Suppressor macrophage (primary cell): ENCODE measurements at places on chromosomes 11 and 22.

DNA sequence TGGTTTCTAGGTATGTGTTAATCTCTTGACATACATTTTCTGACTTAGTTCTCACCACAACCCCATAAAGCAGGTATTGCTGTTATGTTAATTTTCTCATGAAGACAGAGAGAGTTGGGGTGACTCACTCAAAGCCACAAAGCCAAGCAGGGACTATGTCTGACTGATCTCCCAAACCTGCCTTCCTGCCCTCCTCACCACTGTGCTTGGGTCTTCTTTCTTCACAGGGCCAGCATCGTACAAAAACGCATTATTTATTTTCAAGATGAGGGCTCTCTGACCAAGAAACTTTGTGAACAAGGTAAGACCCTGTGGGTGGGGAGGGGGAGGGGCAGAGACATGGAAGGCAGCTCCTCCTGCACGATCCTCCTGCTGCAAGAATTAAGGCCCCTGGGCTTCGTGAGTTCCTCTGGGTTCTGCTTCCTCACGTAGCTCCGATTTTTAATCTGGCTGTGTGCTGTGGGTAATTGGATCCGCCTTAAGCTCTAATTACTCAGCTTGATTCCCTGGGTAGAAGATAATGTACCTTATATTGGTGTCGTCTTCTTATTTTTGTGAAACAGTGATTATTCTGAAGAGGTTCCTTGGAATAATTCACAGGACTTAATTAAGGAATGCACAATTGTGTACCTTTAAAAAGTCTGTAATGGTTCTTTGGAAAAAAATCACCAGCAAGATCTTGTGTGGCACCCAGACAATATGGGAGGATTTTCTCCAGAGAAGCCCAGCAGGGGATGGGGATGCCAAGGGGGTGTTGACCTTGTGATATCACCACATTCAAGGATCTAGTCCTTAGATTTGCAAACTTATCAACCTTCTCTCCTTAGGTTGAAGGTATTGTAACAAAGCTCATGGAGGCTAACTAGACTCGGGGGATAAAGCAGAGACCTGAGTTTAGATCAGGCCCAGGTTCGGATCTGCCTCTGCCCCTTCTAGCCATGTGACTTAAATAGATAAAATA is 112.9 kb downstream of the SPON1 start:
- no peak for DNase-seq

DNA sequence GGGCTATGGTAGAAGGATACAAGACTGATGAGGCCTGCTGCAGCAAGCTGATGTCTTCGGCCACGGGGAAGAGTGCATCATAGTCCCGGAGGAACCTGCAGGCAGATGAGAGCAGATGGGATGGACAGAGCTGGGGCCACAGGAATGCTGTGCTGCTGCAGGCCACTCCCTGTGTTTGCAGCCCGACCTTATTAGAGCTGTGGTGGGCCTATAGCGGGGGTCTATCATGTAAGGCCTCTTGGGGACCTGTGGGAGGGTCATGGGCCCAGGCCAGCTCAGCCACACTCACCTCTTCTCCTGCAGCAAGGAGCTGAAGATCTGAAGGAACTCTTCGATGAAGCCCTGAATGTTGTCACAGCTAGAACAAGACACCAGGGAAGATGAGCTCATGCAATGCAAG is 31.9 kb downstream of the ASCC2 start:
- no peak for DNase-seq

DNA sequence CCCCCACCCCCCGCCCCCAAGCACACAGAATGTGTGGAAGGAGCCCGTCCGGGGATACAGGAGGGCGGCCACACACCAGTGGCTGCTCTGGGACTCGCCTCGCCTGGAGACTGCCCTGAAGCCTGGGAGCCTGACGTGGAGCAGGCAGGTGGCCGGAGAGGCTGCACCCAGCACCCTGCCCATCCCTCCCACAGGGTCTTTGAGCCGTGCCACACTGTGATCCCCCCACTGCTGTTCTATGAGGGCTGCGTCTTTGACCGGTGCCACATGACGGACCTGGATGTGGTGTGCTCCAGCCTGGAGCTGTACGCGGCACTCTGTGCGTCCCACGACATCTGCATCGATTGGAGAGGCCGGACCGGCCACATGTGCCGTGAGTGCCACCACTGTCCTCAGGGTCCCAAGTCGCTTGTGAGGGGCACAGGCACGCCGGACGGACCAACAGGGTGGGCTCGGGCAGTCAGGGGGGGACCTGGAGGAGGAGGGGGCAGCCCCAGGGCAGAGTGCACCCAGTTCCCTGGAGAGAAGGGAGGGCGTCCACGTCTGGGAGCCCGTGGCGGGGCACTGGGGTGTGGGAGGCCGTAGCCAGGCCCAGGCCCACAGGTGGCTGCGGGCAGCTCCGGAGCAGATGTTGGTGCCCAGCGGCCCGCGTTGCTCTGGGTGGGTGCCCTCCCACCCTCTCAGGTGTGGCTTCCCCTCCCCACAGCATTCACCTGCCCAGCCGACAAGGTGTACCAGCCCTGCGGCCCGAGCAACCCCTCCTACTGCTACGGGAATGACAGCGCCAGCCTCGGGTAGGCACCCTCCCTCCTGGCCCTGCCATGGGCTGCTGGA is 27.0 kb upstream of the MUC5B start:
- DNase-seq, result peak; percentile 1

GRCh38 chr11:29534836-29535235 is 482.0 kb downstream of the KCNA4 start:
- DNase-seq, result no peak

GRCh38 chr22:49183826-49184216 is 643.9 kb downstream of the BRD1 start:
- DNase-seq, result no peak

- DNase-seq, result no peak
Measured at GRCh38 chr11:6481924-6482275, 599 bp downstream of the TIMM10B start.

- no peak for DNase-seq
Measured at GRCh38 chr11:94822080-94822479, 53.9 kb downstream of the AMOTL1 start.

DNA sequence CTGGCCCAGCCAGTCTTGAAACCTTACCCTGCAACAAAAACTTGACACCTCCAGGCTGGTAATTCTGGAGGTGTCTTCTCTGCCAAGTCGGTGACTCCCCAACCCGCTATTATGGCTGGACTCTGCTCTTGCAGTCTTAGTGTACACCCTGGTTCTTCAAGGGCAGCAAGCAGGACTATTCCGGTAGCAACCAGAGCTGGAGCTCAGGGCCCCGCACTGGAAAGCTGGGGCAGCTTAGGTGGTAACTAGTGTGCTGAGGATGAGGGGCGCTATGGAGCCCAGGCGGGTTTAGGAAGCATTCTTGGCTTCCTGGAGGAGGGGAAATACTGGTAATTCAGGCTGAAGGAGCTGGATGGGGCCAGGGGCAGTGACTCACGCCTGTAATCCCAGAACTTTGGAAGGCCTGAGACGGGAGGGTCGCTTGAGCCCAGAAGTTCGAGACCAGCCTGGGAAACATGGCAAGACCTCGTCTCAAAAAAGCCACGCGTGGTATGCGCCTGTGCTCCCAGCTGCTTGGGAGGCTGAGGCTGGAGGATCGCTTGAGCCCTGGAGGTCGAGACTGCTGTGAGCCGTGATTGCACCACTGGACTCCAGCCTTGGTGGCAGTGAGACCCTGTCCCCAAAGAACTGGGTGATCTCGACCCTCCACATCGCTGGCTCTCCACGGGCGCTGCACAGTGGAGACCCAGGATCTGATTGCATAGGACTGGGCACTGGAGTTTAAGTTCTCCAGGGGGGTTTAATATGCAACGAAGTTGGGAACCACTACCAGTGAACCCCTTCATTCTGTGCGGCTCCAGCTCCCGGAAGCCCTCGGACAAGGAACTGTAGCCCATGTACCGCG is 10.6 kb upstream of the AIFM3 start:
- peak; percentile 18 for DNase-seq

DNA sequence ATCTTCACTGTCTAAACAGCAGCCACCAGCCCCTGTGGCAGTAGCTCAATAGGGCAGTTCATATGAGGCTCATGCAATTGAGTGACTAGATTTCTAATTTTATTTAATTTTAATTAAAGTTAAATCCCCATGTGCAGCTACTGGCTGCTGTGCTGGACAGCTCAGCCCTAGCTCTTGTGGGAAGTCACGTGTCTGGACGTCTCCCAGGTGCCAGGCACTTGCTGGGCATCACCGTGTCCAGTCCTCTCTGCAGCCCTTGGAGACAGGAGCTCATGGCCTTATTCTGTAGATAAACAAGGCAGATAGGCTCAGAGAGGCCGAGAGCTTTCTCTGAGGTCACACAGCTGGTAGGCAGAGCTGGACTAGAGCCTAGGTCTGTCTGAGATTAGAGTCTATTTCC is 95.0 kb downstream of the ARHGAP8 start:
- no peak for DNase-seq

- no peak for DNase-seq
Measured at GRCh38 chr11:17015627-17016126, 1.5 kb upstream of the PLEKHA7 start.

DNA sequence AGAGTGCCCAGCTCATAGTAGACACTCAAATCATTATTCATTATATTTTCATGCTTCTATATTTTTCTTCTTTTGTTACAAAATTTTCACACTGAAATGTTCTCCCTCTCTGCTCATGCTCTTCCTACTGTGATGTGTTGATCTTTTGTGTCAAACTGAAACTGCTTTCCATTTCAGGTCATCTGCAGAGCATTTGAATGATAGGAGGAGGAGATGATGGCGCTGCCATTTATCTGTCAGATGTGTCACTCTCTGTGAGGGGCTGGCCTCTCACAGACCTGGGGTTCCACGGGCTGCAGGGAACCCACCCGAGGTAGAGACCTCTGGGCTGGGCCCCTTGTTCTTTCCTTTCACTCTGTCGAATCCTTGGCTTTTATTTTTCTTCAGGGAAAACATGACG is 41.1 kb downstream of the OR10A6 start:
- no peak for DNase-seq

- no peak for DNase-seq
Measured at GRCh38 chr22:37121887-37122591, 12.5 kb upstream of the TMPRSS6 start.

DNA sequence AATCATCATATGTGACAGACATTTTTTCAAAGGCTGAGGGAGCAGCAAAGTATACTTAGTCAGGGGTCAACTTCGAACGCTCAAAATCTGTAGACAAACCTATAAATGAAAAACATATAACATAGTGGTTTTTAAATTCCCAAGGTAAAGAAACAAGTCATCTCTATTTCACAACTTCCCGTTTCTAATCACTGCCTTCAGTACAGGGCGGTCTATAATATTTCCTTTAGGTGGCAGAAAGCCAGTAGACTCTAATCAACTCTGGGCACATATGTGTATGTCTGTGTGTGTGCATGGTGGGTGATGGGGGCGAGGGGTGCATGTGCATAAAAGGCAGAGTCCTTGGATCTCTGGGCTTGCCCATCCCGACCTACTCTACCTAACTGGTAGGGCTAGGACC is 55.0 kb upstream of the ARFGAP3 start:
- peak; percentile 66 for DNase-seq

DNA sequence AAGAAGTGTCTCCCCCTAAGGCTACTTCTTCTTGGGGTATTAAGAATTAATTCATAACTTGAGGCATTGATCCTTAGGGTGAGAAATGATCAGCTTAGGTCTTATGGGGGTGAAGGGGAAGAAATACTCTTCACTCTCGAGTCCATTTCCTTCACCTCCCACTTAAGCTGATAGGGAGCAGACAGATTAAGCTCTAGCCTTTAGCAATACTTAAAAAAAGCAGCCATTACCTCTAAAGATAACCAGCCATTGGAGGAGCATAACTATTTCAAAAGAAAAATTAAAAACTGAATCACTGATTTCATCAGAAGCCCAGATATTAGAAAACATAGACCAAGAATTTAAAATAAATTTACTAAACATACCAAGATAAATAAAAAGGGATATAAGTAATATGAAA is 60.5 kb downstream of the ENTHD1 start:
- no peak for DNase-seq

DNA sequence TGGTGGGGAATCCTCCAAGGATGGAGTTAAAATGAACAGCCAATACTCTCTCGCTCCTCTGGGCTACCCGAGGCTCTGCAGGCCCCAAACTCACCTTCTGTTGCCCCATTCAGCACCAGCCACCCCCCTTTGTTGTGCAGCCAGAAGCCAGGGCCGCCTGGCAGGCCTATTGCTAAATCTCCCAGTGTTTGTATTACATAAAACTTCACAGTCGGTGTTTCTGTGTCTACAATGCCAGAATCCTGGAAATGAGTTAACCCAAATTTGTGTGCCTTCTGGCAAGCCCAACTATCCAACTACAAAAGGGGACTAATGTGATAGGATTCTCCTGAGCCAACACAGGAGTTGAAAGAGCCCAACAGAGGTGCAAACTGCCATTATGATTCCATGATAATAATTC is 9.3 kb downstream of the KCNJ5 start:
- no peak for DNase-seq
